ENCODE measurements at places on chromosomes 7 and 10. TPM values are rescaled to one million over a fixed set of nuclear protein-coding genes. Genes with fewer than 3 reads are reported as not detected.
A peak's percentile ranks its signal among the peaks of the same experiment; 100 is the strongest.

- no peak for DNase-seq
Measured at GRCh38 chr7:92665926-92666325, 75.7 kb upstream of the FAM133B start.

- DNase-seq, result no peak
Measured at GRCh38 chr10:12179606-12180170, 16.0 kb downstream of the NUDT5 start.

- DNase-seq, result peak; percentile 59
Measured at GRCh38 chr7:104971290-104972071, 42.5 kb upstream of the KMT2E start.

TCAF2 gene
- 1.7 TPM for total RNA-seq

GRCh38 chr7:155362380-155363145 lies 64.9 kb downstream of the INSIG1 start:
- no peak for DNase-seq

- peak; percentile 91 for DNase-seq
Measured at GRCh38 chr10:109883859-109884771, 39.2 kb downstream of the XPNPEP1 start.

DNA sequence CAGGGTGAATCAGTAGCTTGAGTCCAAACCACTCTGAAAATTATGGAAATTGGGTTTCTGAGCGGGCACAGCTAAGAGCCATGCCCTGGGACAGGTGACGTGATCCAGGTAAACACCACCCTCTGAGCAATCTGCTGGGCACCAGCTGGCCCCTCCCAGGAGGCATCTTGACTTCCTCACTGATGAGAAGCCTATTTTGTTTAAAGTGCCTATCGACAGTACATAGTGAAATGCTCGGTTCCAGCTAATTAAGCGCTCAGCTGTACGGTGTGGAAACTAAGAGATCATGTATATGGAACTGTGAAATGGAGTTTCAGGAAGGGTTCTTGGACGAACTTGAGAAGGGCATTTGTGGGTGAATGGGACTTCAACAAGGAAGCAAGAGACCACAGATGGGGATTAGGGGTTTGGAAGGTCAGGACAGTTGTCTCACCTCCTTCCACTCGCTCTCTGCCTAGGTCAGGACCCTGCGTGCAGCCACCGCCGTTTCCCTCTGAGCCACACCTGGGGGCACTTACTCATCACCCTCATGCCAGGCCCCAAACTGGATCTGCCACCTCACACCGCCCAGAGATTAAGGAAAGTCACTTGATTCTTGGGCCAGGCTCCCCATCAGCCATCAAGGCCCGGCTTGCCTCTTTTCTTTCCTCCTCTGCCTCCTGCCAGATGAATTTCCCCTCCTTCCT lies 3.2 kb downstream of the ITPRIP start:
- DNase-seq, result no peak

DNA sequence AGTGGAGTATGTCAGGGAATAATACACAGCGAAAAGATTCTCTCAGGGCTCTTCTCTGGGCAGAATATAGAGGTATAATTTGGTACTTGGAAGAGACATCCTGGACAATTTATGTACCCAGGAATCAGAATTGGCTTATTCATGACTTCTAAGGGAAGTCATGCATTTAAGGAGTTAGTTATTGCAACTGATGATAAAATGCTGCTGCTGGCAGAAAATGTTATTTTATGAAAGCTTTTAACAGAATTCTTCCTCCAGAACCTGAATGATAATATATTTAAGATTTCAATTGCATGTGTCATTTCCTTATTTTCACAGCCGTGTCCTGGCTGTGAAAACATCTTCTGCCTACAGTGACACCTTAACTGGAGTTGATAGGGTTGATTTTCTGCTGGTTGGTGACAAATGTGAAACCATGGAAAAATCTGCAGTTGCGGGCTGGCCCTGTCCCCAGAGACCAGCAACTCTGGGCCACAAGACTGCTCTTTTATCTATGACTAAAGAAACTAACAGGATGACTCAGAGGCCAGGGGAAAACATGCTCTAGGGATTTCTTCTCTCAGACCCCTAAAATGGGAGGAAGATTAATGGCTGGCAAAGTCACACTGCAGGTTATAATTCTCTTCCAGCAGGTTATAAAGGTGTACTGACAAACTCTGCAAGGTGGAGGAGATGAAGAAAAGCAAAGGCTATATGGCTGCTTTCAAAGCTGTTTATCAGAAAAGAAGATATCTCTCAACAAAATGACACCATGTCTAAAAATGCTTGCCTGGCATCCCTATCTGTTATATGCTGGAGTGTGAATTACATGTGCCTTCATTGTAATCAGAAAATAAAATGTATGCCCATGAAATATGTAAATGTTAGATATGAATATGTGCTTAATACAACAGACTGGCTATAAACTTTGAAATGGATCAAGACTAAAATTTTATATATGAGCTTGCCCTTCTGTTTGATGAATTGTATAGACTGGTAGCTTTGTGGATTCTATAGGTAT lies 12.1 kb upstream of the TRUB1 start:
- DNase-seq, result peak; percentile 49

DNA sequence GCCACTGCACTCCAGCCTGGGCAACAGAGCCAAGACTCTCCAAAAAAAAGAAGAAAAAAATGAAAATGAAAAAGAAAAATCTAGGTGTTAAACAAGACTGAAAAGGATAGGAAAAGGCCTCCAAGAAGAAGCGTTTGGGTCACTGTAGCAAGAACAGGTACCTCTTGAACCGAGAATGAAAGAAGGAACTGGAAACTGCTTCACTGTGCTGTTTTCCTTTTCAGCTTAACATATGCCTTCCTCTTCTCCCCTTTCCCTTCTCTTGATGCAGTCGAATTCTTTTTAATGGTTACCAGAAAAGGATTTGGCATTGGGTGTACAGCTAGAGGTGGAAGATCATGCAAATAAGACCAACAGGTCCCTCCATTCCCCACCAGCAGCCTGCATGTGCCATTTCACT lies 28.1 kb downstream of the LRRC4 start:
- no peak for DNase-seq

- peak; percentile 81 for DNase-seq
Measured at GRCh38 chr10:102452672-102453340, 1.5 kb upstream of the C10orf95 start.

GRCh38 chr7:36367561-36368077 lies 22.0 kb upstream of the ANLN start:
- DNase-seq, result no peak

GIMAP5 gene
- total RNA-seq, result not detected

DNA sequence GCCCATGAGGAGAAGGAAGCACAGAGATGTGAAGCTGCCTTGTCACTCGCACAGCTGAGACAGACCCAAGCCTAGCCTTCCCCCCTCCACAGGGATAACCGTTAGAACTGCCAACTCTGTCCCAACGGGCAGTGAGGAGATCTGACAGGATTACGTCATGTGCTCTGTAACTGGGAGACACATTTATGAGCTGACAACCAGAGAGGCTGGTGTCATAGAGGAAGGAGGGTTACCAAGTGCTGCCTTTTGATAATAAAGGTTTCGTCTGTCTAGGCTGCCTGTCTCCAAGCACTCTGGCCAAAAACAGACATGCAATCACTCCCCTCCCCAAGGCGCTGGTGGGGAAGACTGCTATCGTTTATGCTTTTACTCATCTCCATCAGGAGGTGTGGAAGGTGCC lies 165.9 kb downstream of the PLXNA4 start:
- no peak for DNase-seq

DNA sequence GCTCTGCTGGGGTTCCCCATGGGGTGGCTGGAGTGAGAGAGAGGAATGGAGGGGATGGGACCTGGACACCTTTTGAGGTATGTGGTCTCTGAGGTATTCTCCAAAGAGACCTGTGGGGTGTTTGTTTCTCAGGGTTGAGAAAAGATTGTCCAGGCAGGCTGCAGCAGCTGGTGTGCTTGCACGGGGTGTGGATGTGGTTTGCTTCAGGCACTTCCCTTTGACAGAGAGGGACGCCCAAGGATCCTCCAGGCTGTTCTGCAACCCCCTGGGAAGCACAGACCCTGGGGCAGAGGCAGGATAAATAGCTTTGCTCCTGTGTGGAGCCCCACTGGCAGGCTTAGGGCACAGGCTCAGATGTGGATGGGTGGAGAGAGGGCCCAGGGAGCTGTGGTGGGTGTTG lies 115.1 kb upstream of the AGK start:
- DNase-seq, result no peak

DNA sequence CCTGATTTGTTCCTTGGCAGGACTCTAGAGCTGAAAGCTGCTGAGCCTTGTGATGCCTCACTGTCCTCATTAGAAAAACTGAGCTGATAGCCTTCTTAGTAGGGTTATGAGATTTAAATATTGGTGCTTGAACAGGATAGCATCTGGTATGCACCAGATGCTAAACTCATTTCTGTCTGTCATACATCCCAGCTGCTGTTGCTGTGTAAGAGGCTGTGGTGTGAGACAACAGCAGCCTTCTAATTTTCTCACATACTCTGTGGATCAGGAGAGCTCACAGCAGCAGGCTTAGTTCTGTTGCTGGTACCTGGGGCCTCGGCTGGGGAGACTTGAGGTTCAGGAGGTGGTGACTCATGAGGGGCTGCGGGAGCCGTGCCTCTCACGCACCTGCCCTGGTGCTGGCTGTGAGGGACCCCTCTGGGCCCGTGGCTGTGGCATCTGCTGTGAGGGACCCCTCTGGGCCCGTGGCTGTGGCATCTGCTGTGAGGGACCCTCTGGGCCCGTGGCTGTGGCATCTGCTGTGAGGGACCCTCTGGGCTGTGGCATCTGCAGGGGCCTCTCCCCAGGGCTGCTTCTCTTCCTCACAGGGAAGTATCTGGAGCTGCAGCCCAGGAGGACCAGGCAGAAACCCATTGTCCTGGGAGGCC lies 12.5 kb downstream of the DYNC2I1 start:
- DNase-seq, result no peak

- peak; percentile 42 for DNase-seq
Measured at GRCh38 chr7:149005427-149006344, 22.6 kb downstream of the PDIA4 start.
